AG09319 (cell line): ENCODE measurements at places on chromosomes 4 and X.

DNA sequence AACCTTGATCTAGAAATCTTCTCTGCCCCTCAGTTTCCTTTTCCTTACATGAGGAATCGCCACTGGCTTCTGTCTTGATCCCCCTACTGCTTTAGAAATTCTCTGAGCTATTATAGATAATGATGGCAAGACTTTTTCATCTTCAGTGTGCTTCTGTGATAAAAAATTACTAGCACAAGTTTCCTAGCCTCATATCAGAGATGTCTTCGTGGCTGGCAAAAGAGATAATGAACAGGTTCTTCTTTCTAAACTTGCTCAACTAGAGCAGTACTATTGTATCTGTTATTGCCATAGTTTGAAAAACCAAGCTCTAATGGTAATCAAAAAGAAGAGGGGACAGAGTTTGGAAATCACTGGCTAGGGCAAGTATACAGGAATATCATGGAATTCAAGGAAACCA is 4.1 kb upstream of the PDGFC start:
- no peak for DNase-seq

- no peak for DNase-seq
Observed at GRCh38 chr4:1783970-1784369, 9.1 kb upstream of the FGFR3 start.

DNA sequence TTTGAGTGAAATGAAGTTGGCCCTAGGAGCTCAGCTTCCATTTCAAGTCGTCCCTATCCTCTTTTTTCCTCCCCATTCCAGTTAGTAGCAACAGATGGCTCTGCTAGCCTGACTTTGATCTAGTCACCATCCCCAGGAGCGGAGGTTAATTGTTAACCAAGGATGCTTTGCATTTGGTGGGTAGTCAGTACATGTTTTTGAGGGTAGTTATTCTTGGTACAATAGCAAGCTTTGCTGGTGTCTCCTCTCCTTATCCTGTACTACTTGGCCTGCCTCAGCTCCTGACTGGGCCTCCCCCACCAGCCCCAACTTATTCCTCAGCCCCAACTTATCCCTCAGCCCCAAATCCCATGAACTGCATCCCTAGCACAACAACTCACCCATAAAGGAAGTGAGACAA is 14.8 kb upstream of the RTL5 start:
- DNase-seq = no peak

GRCh38 chr4:131764730-131765129 is 1384.4 kb upstream of the PCDH10 start:
- DNase-seq = no peak

DNA sequence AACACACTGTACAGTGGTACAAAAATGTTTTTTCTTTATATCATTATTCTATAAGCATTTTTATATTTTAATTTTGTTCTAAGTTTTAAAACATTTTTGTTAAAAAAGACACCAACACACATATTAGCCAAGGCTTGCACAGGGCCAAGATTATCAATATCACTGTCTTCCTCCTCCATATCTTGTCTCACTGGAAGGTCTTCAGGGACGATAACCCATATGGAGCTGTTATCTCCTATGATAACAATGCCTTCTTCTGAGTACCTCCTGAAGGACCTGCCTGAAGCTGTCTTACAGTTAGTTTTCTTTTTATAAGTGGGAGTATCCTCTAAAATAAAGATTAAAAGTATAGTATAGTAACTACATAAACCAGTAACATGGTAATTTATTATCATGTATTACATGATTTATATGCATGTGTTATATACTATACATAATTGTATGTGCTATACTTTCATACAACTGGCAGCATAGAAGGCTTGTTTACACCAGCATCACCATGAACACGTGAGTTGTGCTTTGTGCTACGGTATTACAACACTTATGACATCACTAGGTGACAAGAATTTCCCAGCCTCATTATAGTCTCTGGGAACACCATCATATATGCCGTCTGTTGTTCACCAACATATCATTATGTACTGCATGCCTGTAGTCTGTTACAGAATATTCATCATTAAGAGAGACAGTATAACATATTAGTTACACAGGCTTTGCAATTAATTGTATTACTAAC is 90.7 kb downstream of the WDFY3 start:
- DNase-seq = no peak

GRCh38 chr4:2079926-2080325 is 20.8 kb downstream of the NAT8L start:
- no peak for DNase-seq

DNA sequence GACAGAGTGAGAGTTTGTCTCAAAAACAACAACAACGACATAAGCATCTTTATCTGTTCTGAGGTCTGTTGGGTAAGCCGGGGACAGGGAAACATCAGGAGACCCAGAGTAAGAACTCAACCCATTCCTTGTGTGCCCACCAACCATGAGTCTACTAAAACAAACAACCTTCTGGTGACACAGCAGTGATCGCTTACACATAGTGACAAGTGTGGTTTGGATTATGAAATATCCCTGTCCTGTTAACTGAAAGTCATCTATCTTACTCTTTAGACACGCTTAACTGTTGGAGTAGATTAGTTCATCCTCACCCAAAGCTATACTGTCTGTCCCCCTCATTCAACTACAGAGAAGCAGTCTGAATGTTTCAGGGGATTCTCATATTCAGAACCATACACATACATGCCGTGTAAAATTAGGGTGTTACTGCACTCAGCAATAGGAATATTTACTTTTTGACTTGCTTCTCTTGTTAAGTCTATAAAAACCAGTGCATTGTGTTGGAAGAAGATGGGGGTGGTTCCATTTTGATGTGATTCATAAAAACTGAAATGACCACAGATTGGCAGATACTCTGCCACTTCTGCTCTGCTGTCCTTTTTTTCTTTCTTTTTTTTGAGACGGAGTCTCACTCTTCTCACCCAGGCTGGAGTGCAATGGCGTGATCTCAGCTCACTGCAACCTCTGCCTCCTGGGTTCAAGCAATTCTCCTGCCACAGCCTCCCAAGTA is 27.4 kb downstream of the PHKA2 start:
- no peak for DNase-seq

GRCh38 chr4:22246847-22247246 is 269.0 kb downstream of the ADGRA3 start:
- DNase-seq = no peak

GRCh38 chr4:128227991-128228571 is 59.5 kb downstream of the PGRMC2 start:
- no peak for DNase-seq

DNA sequence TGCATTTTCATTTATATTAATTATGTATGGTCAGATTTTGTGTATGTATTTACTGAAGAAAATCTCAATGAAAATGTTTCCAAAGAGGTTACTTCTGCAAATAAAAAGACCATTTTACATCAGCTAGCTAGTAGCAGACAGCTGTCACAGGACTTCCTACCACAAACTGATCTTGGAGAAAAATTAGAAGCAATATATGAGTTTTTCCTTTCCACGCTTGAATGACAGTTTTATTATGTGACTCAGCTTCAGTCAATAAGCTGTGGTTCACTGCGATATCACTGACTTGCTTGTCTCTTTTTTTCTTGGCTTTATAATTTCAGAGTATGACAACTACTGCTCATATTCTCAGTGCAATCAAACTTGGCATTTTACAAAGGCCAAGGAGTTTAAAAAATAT is 787.4 kb upstream of the GALNTL6 start:
- DNase-seq = no peak

DNA sequence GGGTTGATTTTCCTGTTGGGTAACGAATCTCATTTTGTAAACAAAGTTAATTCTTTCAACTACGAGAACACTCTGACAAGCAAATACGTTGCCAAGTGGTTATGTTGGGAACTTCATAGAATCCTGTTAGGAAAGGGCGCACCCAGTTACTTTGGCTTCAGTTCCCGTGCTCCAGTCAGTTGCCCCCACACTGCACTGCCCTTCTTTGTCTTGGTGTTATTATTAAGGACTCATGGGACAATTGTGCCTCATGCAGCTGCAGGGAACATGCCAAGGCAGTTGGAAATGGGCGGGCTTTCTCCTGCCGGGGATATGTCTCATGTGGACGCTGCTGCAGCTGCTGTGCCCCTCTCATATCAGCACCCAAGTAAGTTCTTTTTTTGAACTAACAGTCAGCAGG is 28.9 kb downstream of the OFD1 start:
- DNase-seq = no peak

GRCh38 chr4:1253831-1254230 is 4.9 kb upstream of the CTBP1 start:
- DNase-seq = no peak

DNA sequence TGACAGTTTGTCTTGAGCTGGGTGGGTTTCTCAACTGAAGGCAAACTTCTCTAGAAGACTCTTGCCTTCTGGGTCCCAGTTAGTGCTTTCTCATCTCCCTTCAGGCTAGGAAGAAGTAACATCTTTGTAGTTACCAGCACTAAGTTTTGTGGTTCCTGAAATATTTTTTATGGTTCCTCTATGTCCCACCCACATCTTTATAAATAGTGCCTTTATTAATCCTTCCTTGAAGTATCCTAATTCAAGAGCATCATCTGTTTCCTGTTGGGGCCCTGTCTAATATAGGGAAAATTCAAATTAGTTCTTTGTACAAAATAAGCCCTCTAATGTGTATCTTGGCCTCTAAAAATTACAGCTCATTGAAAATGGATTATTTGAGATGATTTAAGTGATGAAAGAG is 147.4 kb upstream of the MAOA start:
- DNase-seq = no peak

GRCh38 chr4:161254375-161254774 is 909.4 kb downstream of the FSTL5 start:
- DNase-seq = no peak

DNA sequence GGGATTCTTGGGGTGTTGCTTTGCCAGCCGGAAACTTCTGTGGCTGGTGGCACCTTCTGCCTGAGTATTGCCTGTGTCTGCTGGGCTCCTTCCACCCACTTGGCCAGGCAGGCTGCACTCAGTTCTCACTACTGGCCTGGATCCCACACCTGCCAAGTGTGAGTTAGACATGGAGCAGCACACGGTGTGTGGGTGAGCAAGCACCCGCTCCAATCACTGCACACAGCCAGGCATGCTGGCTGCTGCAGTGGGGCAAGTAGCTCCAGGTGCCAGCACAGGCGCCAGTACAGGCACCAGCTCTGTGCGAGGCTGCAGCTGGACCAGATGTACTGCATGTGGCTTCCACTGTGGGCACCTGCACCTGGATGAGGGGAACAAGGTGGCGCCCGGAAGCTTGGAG is 23.9 kb downstream of the DCUN1D4 start:
- DNase-seq = no peak

DNA sequence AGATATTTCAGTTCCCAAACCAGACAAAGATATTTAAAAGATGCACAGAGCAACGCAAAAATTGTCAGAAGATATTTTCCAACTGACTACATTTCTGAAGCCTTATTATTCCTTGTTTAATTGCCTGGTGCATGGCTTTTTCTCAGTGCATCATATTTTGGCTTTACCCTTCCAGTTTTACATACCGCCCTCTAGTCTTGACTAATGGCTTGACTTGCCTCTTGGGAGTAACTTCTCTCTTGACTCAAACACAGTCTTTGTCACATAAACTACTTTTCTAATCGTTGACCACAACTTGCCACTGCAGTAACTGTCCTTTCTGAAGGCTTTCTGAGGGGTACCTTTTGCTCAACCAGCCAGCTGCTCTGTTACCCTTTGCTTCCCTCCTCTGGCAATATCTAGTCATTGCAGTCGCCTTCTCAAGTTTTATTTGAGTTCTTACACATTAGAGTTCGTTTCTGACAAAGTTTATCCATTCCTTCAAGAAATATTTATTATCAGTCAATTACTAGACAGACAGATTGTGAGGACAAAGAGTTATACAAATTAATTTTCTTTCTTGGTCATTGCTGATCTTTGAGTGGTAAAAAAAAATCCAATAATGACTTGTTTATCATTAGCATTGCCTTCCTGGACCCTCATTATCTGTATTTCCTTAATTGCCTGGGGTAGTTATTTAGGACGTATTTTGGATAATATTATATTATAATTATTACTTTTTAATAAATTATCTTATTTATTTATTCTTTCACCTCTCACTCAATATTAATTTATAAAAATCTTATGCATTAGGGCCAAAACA is 506.9 kb upstream of the PCDH10 start:
- DNase-seq = no peak

DNA sequence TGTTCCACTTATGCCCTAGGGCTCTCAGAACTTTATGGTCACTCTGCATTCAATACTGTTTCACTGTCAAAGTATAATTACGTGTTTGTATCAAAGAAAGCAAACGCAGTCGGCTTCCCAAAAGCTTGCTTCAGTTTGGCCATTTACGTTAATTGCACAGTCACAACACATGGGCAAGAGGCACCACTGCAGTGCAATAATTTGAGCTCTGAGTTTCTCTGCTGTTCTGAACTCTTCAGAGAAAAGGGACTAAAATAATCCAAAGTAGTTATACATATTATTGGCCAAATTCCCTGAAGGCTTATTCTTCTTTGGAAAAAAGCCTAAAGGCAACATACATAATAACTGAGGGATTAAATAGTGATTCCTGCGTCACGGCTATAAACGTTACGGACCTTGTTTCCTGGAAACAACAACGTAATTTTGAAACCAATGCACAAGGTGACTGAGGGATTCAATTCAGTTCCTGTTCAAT is 51.3 kb downstream of the RNF150 start:
- DNase-seq = no peak

- DNase-seq = no peak
Observed at GRCh38 chr4:182825786-182826185, 91.4 kb downstream of the DCTD start.

DNA sequence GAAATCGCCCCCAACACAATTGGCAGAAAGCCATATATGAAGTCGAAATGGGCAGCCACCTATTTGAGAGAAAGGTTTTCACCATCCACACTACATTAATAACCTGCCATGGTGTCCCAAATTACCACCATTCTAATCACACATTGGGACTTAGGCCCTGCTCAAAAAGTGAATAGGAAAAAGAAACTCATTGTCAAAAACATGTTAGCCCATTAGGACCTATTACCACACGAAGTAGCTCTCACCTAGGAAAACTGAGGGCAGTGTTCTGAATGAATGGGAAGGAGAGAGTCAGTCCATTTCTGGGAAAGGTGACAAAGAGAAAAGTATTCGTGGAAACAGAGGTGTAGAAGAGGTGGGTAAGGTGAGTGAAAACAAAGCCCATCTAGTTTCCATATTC is 60.8 kb downstream of the GPC3 start:
- DNase-seq = no peak

DNA sequence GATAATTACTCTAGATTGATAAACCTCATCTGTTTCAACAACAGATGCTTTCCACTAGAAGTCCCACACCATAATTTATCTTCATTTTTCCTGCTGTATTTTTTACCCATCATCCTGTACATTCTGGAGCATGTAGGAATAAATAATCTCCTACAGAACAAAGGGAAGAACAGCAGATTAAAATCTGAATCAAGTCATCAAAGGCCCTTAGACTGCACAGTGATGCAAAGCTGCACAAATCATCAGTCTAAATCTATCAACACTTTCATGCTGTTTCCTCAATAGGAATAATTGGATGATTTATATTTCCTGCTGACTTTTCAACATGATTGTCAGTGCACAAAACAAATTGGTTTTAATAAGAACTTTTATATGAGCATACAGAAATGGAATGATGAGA is 1143.9 kb downstream of the STIM2 start:
- DNase-seq = no peak

- no peak for DNase-seq
Observed at GRCh38 chr4:85812776-85813175, 337.8 kb downstream of the ARHGAP24 start.
